ENCODE measurements at places on chromosomes 3 and 15. TPM values are rescaled to one million over a fixed set of nuclear protein-coding genes. Genes with fewer than 3 reads are reported as not detected.

The RTP1 gene
- total RNA-seq = 0.05 TPM

The PLSCR2 gene
- 0.28 TPM for total RNA-seq

The LYZL4 gene
- 0.14 TPM for total RNA-seq

The STAB1 gene
- total RNA-seq = 19.5 TPM

The MB21D2 gene
- 1.5 TPM for total RNA-seq

- no peaks in the 10 kb centered on the region for H3K36me3 ChIP-seq
- no peaks in the 10 kb centered on the region for H3K4me1 ChIP-seq
- no peak overlapping the region for H3K4me3 ChIP-seq
- H3K27me3 ChIP-seq = no peaks in the 10 kb centered on the region
- DNase-seq = no peak
- no peak overlapping the region for H3K27ac ChIP-seq
These were observed 81.9 kb downstream of the MECOM start for GRCh38 chr3:169581633-169582032.

- H3K4me1 ChIP-seq = no peaks in the 10 kb centered on the region
- no peak overlapping the region for H3K27ac ChIP-seq
- no peak for DNase-seq
- no peaks in the 10 kb centered on the region for H3K27me3 ChIP-seq
- H3K36me3 ChIP-seq = no peaks in the 10 kb centered on the region
These were observed 62.3 kb downstream of the MINAR1 start for GRCh38 chr15:79494384-79494909.

GRCh38 chr3:80152692-80153091 is 384.9 kb upstream of the ROBO1 start:
- no peaks in the 10 kb centered on the region for H3K27me3 ChIP-seq
- DNase-seq = no peak
- H3K27ac ChIP-seq = no peak overlapping the region
- H3K4me1 ChIP-seq = no peaks in the 10 kb centered on the region
- no peak overlapping the region for H3K4me3 ChIP-seq
- H3K36me3 ChIP-seq = no peaks in the 10 kb centered on the region

DNA sequence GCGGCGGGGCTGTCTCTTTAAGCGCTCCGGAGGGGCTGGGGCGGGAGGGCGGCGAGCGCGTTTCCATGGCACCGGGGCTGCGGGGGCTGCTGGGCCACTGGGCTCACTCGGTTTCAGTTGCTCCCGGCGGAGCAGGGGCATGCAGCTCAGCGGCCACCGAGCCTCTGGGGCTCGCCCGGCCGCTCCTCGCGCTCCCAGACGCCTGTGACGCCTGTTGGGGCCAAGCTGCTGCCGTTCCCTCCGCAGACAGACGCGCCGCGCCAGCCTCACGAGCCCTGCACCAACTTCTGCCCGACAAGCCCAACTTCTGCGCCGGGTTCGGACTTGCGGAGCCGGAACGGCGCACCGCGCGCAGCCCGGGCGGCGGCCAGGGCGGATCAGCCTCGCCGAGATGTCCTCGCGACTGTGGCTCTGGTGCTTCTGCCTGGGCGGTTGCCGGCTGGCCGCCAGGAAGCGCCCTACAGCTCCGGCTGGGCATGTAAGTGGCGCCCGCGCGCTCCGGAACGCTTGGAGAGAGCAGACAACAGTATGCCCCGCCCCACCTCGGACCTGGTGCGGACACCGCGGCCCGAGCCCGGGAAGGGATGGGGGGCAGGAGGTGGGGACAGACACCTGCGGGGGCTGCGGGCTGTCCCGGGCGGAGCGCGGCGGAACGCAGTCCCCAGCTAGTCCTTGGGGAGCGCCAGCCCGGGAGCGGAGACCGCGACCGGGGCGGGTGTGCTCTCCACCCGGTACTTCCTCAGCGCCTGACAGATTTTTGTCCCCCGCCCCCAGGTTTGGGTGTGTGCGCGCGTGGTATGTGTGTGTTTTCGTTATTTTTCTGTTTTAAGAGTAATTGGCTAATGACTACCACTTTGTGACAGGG is 154.1 kb upstream of the GOLIM4 start:
- peaks cover 18% of the 10 kb centered on the region for H3K4me1 ChIP-seq
- H3K36me3 ChIP-seq = no peaks in the 10 kb centered on the region
- peaks cover 36% of the 10 kb centered on the region for H3K27me3 ChIP-seq
- no peak overlapping the region for H3K27ac ChIP-seq

DNA sequence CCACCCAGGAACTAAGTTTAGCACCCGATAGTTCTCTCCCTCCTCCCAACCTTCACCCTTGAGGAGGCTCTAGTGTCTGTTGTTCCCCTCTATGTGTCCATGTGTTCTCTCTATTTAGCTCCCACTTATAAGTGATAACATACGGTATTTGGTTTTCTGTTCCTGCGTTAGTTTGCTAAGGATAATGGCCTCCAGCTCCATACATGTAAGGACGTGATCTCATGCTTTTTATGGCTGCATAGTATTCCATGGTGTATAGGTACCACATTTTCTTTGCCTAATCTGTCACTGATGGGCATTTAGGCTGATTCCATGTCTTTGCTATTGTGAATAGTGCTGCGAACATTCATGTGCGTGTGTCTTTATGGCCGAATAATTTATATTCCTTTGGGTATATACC is 66.9 kb upstream of the TRA2B start:
- no peaks in the 10 kb centered on the region for H3K27me3 ChIP-seq
- no peak overlapping the region for H3K4me3 ChIP-seq
- no peaks in the 10 kb centered on the region for H3K36me3 ChIP-seq
- no peaks in the 10 kb centered on the region for H3K4me1 ChIP-seq
- no peak overlapping the region for H3K27ac ChIP-seq

GRCh38 chr3:171871392-171872274 is 28.5 kb downstream of the TMEM212 start:
- H3K4me1 ChIP-seq = no peaks in the 10 kb centered on the region
- no peaks in the 10 kb centered on the region for H3K27me3 ChIP-seq
- H3K4me3 ChIP-seq = no peak overlapping the region
- no peaks in the 10 kb centered on the region for H3K36me3 ChIP-seq

DNA sequence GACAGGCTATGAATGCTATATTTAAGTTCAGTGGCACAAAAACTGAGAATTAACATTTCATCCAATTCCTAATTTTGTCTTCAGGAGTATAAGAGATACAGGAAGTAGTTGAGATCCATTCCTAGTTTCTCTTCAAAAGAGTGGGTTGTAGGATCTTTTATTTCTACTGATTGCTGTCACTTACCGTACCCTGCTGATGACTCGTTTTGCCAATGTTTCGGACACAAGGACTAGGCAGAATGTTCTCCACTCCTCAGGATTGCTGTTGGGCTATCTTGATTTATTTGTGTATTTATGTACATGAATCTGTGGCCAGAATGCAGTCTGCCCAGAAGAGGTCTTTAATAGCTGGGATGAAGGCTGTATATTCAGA is 11.9 kb downstream of the ARL8B start:
- H3K4me3 ChIP-seq = no peak overlapping the region
- no peaks in the 10 kb centered on the region for H3K27me3 ChIP-seq
- H3K4me1 ChIP-seq = peaks cover 22% of the 10 kb centered on the region
- no peak overlapping the region for H3K27ac ChIP-seq
- DNase-seq = no peak

- peaks cover 10% of the 10 kb centered on the region for H3K36me3 ChIP-seq
- DNase-seq = no peak
- H3K4me1 ChIP-seq = peaks cover 45% of the 10 kb centered on the region
- H3K4me3 ChIP-seq = no peak overlapping the region
- peak overlapping the region; percentile 80 for H3K27ac ChIP-seq
- H3K27me3 ChIP-seq = no peaks in the 10 kb centered on the region
These were observed 4.6 kb downstream of the TCTA start for GRCh38 chr3:49416867-49417266.

DNA sequence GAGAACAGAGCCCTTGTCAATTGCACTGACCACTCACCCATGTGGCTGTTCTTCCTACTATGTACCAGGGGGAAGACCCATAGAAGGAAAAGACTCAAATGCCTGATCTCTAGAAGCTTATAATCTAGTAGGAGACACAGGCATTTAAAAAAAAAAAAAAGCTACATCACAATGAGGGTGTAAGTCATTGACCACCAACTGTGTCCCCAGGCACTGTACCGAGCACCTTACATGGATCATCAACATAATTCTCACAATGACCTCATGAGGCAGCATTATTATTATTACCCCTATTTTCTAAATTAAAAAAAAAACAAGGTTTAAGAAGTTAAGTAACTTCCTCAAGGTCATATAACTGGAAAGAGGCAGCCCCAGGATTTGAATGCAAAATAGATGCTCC is 247.4 kb downstream of the SHOX2 start:
- no peaks in the 10 kb centered on the region for H3K4me1 ChIP-seq
- no peaks in the 10 kb centered on the region for H3K27me3 ChIP-seq
- DNase-seq = no peak

DNA sequence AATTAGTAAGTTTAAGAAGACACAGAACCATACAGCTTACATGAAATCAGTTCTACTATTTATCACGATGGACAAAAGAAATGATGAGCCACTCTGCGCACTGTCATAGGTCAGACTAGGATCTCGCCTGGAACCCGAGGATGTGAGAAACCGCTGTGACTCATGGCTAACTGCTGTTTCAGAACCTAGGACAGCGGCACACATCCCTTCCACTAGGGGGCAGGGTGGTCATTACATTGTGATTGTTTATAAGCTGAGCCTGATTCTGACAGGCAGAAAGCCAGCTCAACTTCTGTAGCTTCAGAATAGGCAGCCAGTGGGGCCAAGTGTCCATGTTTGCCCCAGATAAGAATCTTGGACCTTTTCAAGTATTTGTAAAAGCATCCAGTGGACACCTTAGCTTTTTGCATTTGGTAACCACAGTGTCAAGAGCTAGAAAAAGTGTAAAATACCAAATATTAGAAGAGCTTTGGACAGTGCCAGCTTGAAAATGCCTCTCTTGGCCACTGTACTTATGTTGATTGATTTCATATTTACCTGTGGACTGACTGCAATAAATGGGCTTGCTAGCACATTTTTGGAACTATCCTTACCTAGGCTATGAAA is 115.8 kb downstream of the KBTBD8 start:
- peak; percentile 61 for DNase-seq
- no peak overlapping the region for H3K4me3 ChIP-seq
- H3K27me3 ChIP-seq = no peaks in the 10 kb centered on the region
- no peak overlapping the region for H3K27ac ChIP-seq

DNA sequence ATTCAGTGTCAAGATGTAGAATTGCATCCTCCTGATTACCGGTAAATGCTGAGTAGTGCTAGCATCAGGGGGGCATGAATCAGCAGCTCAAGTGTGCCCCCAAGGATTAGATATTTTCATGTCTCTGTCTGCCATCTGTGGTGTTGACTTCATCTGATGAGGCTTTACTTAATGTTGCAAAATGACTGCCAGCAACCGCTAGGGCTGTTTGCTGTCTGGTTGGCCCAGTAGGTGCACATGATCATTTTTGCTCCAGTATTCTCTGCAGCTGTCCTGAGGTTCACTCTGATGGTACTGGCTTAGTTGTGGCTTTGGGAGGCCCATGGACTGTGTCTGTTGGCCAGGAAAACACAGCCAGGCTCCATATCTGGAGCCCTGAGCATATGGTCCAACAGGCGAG is 316.4 kb downstream of the SOX2 start:
- H3K4me1 ChIP-seq = no peaks in the 10 kb centered on the region
- no peaks in the 10 kb centered on the region for H3K36me3 ChIP-seq
- no peaks in the 10 kb centered on the region for H3K27me3 ChIP-seq
- no peak overlapping the region for H3K4me3 ChIP-seq
- H3K27ac ChIP-seq = no peak overlapping the region

All from thymus (tissue), 14 donors.